ENCODE measurements at places on chromosomes 2 and 18.

- no peak for DNase-seq
These were observed 23.5 kb downstream of the MARCHF4 start for GRCh38 chr2:216348756-216349308.

DNA sequence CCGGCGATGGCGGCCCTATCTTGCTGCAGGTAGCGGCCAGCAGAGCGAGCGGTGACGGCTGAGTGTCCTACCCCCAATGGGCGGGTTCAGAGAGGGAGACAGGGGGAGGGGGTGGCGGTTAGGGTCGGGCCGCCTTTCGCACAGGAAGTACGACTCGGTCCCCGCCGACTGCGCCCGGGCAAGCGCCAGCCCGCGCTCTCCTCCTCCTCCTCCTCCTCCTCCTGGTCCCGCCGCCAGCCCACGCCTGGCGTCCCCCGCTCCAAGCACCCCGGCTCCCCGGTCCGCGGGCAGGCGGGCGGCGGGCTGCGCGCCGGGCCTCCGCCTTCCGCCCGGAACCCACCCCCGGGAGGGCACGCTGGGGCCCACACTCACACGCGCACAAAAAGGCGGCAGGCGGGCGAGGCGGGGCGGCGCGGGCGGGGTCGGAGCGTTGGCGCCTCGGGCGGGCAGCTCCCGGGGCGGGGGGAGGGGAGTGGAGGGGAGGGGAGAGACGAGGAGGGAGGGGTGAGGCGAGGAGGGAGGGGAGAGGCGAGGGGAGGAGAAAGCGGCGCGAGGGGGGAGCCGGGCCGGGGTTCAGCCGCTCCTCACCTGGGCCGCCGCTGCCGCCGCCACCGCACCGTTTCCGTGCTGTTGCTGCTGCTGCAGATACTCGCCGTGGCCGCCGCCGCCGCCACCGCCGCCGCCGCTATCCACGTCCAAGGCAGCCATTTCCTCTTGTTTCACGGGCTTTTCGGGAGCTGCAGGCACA is 1.2 kb downstream of the SP3 start:
- DNase-seq, result peak; percentile 82

DNA sequence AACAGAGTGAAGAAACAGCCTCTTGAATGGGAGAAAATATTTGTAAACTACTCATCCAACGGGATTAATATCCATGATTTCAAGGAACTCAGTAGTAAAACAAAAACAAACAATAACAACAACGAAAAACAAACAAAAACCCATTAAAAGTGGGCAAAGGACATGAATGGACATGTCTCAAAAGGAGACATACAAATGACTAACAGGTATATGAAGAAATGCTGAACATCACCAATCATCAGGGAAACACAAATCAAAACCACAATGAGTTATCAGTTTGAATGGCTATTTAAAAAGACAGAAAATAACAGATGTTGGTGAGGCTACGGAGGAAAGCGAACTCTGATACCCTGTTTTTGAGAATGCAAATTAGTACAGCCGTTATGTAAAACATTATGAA is 224.8 kb upstream of the NRXN1 start:
- DNase-seq, result no peak

DNA sequence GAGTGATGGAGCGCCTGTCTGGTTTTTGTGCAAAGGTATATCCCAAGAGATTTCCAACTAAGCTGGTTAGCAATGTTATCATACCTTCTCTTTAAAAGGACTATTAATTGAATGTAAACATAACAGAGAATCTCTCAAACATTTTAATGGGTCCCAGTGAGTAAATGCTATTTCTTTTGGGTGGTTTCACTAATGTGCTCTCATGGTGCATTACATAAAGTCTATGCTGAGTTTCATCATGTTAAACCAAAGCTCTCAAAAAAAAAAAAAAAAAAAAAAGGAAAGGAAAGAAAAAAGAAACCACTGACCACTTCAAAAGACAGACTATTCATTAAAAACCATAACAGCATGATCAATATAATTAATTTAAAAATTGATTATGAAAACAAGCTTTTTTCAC is 119.1 kb upstream of the SCN1A start:
- DNase-seq, result no peak

Measured in stimulated activated CD8-positive, alpha-beta memory T cell treated with anti-CD3 and anti-CD28 coated beads, Interleukin-7, amount 100 ng/mL, for 1 hour (primary cell).